ENCODE measurements at places on chromosomes 1 and 21.

DNA sequence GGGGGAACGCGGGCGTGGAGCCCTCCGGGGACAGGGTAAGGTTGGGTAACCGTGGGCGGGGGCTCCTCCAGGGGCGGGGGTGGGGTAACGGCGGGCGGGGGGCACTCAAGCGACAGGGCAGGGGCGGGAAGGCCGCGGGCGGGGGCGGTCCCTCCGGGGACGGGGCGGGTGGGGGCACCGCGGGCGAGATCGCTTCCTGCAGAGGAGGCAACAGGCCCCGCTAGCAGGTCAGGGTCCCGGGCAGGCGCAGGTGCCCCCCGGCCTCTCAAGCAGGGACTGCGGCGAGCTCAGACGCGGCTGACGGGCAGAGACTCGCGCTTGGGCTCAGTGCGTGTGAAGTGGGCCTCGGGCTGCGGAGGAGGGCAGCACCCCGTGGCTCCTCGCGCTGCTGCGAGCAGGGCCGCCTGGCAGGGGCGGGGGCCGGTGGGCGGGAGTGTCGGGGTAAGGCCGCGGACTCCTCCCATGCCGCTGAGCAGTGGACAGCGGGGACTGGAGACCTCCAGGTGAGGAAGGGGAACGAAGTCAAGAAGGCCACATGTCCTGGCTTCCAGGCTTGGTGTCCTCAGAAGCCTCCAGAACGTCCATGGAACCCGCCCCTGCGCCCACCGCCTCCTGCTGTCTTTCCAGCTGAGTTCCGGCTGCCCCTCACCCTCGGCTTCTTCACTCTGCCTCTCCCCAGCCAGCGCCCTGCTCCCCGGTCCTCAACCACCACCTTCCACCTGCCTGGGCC lies 627 bp upstream of the GNB1 start:
- no peak for DNase-seq

DNA sequence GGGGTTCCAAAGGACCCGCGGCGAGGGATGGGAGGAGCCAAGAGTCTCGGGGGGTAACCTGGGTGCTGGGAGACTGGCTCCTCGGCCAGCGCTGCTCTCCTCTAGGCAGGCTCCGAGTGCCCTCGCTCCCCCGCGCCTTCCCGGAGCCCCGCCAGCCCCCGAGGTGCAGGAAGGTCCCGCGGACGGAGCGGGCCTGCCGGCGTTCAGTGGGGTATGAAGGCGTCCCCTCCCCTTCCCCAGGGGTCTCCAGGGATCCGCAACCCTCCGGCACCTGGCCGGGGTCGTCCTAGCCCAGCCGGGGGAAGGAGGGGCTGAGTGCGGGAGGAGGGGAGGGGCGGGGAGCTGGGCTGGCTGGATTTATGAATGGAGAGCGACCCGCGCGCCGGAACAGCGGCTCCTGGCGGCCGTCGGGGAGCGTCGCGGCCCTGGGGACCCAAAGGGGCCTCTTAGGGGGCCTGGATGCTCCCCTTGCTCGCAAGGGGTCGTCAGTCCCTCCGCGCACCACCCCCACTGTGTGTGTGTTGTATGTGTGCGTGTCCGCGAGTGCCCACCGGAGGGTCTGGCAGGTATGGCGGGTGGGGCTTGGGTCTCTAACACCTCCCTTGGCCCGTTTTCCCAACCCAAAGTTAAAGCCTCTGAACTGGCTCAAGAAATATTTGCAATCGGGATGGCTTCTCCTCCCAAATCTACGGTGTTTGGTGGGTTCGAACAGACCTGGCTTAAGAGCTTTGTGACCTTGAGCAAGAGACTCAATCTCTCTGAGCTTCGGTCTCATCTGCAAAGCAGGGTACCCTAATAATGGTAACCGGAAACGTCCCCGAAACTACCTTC lies 642 bp downstream of the HCRTR1 start:
- DNase-seq: no peak

DNA sequence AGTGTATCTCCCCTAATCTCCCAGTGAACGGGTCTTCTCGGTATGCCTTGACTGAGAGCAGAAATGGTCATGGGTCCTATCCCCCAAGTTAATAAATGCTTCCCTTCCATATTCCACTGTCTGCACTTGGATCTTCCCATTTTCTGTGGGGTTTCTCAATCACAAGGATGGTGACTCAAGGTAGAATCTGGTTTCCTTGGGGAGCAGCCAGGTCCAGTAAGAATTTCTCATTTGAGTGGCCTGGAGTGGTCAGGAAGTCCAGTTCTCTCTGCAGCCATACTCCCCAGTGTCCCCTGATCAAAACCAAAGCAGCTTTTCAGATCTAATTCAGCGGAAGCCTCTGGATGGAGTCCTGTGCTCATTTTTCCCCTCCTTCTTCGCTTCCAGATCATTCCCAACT lies 14.8 kb upstream of the SLC27A3 start:
- no peak for DNase-seq

DNA sequence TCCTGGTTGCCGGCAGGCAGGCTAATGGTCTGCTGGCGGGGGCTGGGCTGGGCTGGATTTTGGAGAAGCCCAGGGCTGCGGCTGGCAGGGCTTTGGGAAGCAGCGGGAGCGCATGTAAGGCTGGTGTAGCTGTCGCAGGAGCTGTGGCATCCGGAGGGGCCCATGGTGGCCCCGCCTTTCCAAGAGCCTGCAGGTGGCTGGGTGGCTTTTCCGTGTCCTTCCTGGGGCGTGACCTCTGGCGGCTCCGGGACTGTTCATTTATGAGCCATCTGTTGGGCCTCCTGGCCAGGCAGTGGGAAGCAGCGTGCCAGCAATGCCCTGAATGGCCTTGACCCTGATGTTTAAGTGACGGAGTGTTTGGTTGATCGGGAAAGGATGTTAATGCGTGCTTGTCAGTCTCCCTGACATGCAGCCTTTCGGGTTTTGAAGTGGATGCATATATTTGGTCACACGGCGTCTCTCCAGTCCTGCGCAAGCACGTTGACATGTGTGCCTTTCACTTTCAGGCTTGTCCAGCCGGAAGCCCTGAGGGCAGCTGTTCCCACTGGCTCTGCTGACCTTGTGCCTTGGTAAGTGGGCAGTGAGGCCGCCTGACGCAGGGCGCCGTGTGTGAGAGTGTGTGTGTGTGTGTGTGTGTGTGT lies 38.5 kb downstream of the AGPAT3 start:
- no peak for DNase-seq

Measured in esophagus squamous epithelium (tissue), 5 donors.